ENCODE measurements at places on chromosomes 2 and 18.

GRCh38 chr2:216078776-216079175, 2.8 kb downstream of the PECR start:
- no peak for DNase-seq

DNA sequence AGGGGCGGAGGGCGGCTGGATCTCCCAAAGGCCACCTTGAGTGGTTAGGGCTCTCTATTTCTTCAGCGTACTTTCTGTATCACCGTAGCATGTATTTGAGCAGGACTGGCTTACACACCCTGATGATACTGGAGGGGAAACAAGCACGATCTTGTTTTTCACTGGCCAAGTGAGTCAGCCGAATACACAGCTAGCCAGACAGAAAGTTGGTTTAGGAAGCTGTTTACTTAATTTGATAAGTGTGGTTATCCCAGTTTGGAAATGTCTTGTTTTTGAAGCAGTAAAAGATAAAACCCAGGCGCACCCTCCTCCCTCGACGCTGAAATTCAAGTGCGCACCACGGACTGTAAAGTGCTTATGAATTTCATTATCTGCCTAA, 582 bp downstream of the RIOK3 start:
- no peak for DNase-seq

- no peak for DNase-seq
These were observed 54.1 kb downstream of the NBAS start for GRCh38 chr2:15507061-15507460.

DNA sequence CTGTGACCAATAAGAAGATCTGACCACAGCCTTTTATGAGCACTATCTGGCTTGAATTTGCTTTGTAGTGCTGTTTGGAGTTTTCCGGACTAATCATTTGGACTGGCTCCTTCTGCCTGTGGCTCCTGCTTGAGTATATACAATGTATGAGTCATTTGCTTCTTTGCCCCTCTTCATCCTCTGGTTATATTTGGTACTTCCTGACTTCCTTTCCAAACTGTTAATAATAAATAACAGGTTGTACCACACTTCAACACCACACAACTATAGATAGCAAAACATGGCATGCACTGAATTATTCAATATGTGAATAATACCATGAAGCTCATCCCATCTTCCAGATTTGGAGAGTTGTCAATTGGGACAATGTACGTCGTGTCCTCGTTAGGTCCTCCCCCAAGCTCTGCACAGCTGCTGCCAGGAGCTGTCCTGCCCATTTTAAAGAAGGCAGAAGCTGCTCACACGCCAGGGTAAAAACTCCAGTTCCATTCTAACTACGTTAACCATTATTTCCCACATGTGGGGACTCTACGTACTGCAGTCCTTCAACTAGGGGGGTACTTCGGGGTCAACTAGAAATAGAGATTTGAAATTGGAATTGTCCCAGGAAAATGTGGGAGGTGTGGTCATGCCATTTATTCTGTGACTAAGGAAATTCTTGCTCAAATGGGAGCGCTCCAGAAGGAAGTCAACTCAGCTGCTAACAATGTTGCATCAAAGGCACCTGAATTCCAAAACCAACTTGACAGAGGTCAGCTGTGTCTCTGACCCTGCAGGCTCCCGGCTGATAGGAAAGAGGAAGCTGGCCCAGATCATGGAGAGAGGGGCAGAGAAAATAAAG, 38.1 kb downstream of the ST8SIA5 start:
- no peak for DNase-seq

DNA sequence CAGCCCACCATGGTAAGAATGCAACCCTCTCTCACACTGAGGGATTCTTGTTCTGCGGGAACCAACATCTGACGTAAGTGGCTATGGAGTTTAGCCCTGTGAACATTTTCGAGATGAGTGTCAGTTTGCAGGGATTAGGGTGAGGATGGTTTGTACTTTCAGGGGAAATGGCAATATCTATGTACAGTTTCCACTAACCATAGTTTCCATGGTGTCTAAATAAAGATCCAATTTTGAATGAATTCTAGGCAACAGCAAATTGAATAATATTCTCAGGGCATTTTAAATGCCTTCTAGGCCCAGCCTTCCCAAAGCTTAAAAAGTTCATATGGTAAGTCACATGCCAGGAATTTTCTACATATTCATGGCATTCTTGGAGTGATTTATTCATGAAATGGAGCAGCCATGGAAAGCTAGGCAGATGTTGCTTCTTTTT, 105.4 kb upstream of the MMADHC start:
- no peak for DNase-seq

DNA sequence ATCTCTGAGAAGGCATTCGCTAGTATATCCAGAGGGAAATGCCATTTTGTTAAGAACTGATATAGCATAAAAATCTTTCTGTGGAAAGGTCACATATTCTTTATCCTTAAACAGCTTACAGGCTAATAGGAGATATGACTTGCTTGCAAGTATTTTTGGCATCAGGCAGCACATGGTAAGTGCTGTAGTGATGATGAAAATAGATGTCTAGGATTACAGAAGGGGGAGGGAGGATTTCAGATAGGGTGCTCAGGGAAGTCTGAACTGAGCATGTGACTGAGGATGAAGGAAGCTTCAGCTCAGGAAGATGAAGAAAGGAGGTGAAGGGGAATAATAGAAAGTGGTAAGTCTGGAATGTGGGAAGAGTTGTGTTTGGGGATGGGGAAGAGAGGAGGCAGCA, 158.5 kb upstream of the NOSTRIN start:
- no peak for DNase-seq

DNA sequence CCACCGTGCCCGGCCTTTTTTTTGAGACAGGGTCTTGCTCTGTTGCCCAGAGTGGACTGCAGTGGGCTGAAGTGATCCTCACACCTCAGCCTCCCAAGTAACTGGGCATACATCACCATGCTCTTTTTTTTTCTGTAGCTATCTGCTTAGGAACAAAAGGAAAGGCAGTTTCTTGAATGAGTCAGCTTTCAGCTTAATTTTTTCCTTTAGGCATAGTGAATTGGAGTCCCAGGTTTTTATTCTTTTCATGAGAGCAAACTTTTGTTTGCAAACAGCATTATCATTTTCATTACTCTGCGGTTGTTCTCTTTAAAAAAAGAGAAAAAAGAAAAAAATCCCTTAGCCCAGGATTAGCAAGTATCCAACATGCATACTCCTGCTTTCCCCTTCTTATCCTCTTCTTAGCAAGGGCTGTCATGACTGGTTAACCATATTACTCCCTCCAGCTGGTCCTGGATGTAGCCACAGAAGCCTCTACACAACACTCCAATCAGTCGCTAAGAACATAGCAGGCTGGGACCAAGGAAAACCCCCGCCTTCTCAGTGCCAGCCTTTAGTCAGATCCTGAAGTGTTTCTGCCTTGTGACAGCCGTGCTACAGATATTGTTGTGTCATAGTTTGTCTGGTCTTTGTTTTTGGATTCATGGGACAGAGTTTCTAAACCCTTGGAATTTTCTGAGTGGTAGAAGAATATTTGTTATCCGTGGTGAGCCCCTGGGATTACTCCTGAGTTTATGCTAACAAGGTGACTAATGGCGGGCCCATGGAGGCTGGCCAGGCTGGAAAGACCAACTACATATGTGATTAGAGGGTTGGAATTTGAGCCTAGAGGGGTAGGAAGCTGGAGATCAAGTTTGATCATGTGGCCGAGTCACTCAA, 23.3 kb upstream of the ST3GAL5 start:
- no peak for DNase-seq

GRCh38 chr18:63054901-63055584, 264.5 kb downstream of the BCL2 start:
- DNase-seq, result no peak

- no peak for DNase-seq
These were observed 144.3 kb downstream of the BCL2 start for GRCh38 chr18:63175264-63175663.

GRCh38 chr2:66488946-66489345, 54.0 kb downstream of the MEIS1 start:
- no peak for DNase-seq

GRCh38 chr2:158457092-158457825, 507 bp downstream of the PKP4 start:
- peak; percentile 41 for DNase-seq

DNA sequence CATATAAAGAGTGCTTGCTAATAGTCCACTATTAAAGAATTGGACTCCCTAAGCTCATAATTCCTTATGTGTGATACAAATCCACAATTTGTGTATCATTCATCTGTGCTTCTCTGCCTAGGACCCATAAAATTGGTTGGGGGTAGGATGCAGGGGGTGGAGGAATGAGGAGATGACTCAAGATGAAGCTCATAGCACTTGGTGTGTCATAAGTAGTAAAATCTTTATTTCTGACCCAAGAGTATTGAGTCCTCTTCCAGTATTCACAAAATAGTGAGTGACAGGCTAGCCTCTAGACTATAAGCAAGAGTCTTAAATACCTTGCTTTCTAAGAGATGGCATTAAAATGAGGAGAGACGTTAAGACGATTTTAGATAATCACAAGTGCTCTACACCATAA, 390.9 kb upstream of the CDH19 start:
- no peak for DNase-seq

GRCh38 chr18:58105206-58105887, 61.3 kb downstream of the NEDD4L start:
- no peak for DNase-seq

- DNase-seq, result no peak
These were observed 11.0 kb downstream of the CDH7 start for GRCh38 chr18:65761636-65762295.

- DNase-seq, result no peak
These were observed 3.6 kb upstream of the GYPC start for GRCh38 chr2:126652323-126652891.

- peak; percentile 14 for DNase-seq
These were observed 483 bp downstream of the OSBPL6 start for GRCh38 chr2:178194600-178195389.

GRCh38 chr18:6405237-6406074, 9.3 kb downstream of the L3MBTL4 start:
- no peak for DNase-seq

DNA sequence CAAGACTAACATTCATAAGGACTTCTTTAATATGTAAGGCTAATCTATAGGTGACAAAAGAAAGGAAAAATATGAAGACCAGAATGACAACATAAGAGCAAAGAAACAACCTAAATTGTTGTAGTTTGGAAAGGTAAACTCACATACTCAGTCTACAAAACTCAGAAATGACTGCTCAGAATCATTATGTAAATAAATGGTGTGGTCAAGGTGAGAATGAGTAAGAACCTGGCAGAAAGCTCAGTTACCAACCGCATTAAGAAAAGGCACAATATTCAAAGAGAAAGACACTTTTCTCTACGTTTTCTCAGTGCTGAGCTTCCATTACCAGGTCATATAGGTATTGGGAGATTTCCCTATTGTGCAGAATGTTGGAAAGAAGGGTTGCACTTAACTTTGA, 15.8 kb downstream of the ATF2 start:
- no peak for DNase-seq

GRCh38 chr2:147135376-147135775, 709.5 kb upstream of the ACVR2A start:
- no peak for DNase-seq

DNA sequence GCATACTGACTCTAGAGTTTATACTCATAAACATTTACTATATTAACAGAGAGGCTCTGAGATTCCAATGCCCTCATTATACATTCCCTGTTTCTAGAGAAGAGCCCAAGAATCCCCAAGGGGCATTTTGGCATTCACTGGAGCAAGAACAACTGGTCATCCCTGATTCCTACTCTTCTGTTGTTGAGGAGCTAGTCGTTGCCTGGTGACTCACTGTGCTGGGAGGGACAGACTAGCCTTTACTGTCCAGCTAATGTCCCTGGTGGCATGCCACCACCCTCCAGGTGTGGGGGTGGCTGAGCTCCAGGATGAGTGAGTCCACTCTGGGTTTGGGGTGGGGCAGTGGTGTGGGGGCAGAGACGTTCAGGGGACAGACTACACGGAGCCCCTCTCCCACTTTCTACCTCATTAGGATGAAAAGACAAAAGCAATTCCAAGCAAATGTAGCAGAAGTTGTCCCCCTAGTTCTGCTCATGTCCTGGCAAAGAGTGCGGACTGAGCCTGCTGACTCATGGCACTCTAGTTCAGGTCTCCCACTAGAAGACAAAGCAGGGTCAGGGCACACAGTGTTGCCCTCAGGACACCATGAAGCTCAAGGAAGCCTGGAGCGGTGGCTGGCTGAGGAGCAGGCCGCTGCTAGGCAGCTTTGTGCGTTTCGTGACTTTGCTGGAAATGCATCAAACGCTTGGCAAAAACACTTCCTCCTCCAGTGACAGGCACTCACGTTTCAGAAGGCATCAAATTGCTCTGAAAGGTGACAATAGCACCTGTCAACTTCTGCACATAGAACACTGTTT, 49.4 kb downstream of the RHOB start:
- no peak for DNase-seq

- no peak for DNase-seq
These were observed 114.3 kb upstream of the MGAT5 start for GRCh38 chr2:134139611-134140010.

- no peak for DNase-seq
These were observed 468.9 kb downstream of the PARD3B start for GRCh38 chr2:205014201-205014600.

DNA sequence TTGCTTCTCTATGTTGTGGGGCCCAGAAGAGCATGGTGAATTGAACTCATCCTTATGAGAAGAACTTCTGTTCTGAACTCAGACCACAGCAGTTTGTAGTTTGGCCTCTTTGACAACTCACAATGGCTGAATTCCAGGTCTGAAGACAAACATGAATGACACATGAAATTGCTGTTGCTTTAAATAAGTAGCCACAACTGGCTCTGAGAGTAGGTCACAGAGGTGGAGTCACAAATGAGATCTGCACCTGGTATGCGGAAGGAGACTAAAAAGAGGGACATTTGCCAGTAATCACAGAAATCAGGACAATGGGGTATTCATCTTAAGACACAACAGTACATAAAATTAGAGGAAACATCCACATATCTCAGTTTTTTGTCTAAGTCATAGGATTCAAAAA, 290.3 kb upstream of the MMADHC start:
- no peak for DNase-seq

DNA sequence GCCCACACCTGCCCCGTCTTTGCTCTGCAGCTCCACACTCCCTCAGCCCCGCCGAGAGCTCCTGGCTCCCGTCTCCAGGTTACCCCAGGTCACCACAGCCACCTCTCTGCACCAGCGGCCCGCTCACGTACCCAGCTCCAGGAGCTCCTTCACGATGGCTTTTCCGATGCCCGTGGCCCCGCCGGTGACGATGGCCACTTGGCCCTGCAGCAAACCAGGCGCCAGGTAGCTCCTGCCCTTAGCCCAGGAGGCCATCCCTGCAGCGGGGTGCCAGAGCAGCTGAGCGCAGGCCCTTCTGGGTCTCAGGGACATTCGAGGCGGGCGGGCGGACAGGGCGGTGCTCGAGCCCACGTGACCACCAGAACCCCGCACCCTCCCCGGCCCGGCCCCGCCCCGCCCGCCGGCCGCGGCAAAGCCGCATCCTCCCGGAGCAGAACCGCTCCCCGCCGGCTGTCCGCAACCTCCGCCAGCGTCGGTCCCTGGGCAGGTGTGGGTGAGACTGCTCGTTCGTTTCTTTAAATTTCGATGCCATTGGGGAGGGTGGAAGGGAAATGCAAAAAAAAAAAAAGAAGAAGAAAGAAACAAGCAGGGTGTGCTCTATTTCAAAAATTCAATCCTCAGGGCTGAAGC, at the start of the genes PECR and TMEM169:
PECR (minus strand) TSS at position 323 of the 630 bp plus-strand sequence; CDS start at position 255, 68 bp downstream.
TMEM169 (plus strand) TSS at position 433 of the 630 bp plus-strand sequence. CDS start 14,045 bp downstream, outside the sequence.
- DNase-seq, result peak; percentile 84

GRCh38 chr2:120012771-120013596, at the start of gene EPB41L5:
EPB41L5 (plus strand) TSS chr2:120013077; CDS start chr2:120019085, 6,008 bp downstream.
- DNase-seq, result peak; percentile 87

GRCh38 chr2:221655300-221655699, 83.2 kb upstream of the EPHA4 start:
- DNase-seq, result no peak

Measured in germinal center (tissue), 1 donor.